T-helper 2 cell treated with Interferon-gamma antibody and Interleukin-4, amounts not matched to agents 100 ng/mL and 5 ng/mL, for 36 hours (primary cell): ENCODE measurements at places on chromosomes 12 and 14. TPM values are rescaled to one million over a fixed set of nuclear protein-coding genes. Genes with fewer than 3 reads are reported as not detected.

LIN7A gene
- 0.11 and 0.18 TPM in 2 replicates for total RNA-seq

FRS2 gene
- total RNA-seq: 12.2 and 13.5 TPM in 2 replicates

TBX3 gene
- total RNA-seq: not detected in 2 replicates

SSPN gene
- not detected in 2 replicates for total RNA-seq

KRT8 gene
- total RNA-seq: 0.39 TPM in 1 of 2 replicates, not detected in the other

ETV6 gene
- 25.3 and 30.1 TPM in 2 replicates for total RNA-seq

ATXN3 gene
- total RNA-seq: 23.4 and 24.0 TPM in 2 replicates

IKBIP gene
- total RNA-seq: 23.6 and 24.2 TPM in 2 replicates

IL22 gene
- not detected in 2 replicates for total RNA-seq

DDX54 gene
- total RNA-seq: 76.4 and 90.1 TPM in 2 replicates

MSI1 gene
- total RNA-seq: not detected in 2 replicates
